ENCODE measurements at places on chromosomes 12 and 14.
A peak's percentile ranks its signal among the peaks of the same experiment; 100 is the strongest.

GRCh38 chr12:25556153-25556552, 3.1 kb upstream of the LMNTD1 start:
- no peak for DNase-seq

- no peak for DNase-seq
Observed at GRCh38 chr12:3061501-3062215, 15.5 kb upstream of the TSPAN9 start.

GRCh38 chr12:56020423-56021184, at the start of gene IKZF4:
TSS of gene IKZF4 (plus strand) at chr12:56021043. CDS start at chr12:56021494, 451 bp downstream.
- DNase-seq: no peak

DNA sequence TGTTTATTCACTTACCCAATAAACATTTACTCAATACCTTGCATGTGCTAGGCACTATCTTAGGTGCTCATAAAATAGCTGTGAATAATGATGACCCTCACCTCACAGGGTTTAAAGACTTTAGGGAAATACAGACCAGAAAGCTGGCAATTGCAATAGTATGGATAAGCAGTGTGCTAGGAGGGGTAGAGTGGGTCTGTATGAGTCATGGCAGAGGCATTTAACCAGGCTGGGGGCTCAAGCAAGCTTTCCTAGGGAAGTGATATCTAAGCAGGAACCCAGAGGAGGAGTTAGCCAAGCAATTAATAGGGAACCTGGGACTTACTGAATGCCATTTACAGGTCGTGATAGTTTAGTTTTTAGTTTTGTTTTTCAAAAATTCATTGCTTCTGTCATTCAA, 123.9 kb upstream of the CCDC198 start:
- DNase-seq: no peak

- no peak for DNase-seq
Observed at GRCh38 chr14:90087433-90087832, 25.6 kb downstream of the KCNK13 start.

DNA sequence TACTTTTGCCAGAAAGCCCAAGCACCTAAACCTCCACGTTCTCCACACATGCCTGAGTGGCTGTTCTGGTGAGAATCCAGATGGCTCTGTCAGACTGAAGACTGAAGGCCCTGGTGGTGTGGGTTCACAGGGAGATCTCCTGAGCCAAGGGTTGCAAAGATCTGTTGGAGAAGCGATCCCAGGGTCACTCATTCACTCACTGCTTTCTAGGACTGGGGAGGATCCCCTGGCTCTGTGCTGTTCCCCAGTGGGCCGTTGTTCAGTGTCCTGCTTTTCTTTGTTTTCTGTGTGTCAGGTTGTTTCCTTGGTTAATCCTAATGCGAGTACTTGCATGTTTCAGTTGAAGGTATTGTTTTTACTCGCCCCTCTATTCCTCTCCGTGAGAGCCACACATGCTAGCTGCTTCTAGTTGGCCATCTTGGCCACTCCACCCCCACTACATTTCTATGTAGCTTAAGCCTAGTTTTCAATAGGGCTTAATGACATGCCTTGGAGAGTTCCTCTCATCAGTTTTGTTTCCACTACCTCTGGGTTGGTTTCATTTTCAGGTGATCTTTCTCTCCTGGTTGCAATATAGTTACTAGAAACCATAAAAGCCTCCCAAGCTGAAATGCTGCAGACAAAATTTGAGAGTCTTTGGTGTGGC, 144.5 kb upstream of the SLC38A2 start:
- no peak for DNase-seq

GRCh38 chr12:87054226-87054625, 798.0 kb upstream of the MGAT4C start:
- no peak for DNase-seq

DNA sequence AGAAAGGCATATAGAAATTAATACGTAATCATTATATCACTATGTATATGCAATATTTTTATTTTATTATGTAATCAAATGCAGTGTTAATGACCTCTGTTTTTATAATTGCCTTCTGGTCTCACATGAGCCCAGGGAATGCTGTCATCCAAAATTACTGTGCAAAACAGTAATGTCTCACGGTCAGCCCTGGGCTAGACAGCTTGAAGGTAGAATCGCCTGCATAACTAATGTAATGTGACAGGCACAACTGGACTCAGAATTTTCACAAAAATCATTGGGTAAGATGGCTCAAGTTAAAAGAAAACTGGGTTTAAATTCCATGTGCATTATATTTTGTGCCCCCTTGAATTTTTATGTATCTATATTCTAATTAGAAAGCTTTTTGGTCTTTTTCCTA, 293.3 kb downstream of the PPFIA2 start:
- no peak for DNase-seq

GRCh38 chr12:9809866-9810265, 17.4 kb upstream of the KLRF1 start:
- no peak for DNase-seq

DNA sequence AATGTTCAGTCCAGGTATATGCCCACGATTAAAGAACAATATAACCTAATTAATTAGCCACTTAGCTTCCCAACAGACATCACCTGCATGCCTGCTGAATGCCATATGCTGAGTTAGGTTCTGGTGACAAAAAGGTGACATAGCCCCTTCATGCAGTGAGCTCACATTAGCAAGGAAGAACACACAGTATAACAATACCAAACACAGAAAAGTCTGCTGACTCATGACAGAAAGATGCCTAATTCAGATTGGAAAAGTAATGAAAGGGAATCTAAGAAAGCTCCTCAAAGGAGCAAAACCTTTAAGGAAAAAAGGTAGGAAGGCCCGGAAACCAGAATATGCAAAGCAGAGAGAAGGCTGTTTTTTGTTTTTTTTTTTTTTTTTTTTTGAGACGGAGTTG, 59.0 kb downstream of the FERMT2 start:
- DNase-seq: no peak

DNA sequence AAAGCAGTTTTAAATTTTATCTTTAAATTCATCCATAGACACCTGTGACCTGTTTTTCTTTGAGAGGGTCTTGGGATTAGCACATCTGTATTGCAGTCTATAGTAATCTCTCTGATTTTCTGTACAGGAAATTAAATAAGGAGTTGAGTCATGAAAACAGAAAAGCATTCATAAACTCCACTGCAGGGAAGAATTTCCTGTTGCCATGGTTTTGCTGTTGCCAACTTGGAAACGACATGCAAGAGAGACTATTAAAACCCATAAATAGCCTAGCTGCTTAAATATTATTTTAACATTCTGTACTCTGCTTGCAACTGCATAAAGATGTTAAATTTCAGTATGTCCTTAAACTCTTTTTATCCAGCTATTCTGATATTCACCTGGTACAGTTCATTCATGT, 281.0 kb upstream of the RGS6 start:
- no peak for DNase-seq

DNA sequence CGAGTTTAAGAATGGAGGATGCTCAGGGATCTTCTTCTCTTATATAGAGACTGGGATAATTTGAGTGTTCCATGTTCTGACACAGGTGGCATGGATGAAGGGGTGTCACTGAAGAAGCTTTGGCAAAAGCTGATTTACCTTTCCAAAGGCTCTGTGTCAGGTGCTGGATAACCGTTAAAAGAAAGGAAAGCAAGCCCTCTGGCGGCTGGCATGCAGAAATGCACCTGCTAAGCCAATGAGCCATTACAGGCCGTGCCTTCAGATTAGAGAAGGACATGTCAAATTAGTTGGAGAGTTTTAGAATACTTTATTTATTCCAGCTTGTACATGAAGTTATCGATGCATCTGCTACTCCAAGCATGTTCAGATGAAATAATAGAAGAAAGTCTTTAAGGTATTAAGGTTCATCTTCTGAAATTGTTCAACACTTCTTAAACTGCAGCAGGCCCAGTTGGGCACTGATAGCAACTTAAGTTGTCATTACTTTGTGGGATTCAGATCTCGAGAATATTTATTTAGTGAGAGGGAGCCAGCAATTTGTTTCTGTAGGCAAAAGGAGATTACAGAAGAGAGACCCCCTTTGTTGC, 678.2 kb downstream of the NRXN3 start:
- no peak for DNase-seq

- no peak for DNase-seq
Observed at GRCh38 chr14:99575043-99576023, 28.7 kb downstream of the CCDC85C start.

- DNase-seq: no peak
Observed at GRCh38 chr14:96180043-96180874, 24.4 kb upstream of the BDKRB2 start.

DNA sequence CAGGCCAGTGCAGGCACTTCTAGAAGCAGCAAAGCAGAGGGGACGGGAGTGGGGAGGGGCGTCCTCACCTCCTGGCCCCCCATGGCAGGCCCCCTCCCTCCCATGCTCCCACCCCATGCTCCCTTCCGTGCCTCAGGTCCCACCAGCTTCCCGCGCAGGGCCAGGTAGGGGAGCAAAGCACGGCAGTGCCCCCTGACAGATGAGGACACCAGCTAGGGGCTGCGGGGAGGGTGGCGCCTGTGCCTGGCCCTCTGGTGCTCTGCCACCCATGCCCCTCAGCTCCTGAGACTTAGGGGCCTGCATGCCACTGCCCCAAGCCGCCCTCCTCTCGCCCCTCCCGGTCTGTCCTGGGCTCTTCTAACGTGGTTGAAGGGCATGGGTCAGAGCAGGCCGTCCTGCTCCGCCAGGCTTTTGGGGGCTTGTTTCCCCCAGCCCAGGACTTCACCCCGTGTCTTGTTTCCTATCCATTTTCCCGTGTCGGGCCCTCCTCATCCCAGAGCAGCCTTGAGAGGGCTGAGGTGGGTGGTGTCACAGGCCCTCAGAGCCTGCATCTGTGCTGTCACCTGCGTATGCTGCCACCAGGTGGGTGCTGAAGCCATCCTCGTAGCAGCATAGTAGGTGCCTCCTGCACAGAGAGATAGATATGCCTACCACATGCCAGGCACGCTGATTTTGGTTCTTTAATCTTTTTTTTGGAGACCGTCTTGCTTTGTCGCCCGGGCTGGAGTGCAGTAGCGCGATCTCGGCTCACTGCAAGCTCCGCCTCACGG, 10.2 kb downstream of the TRMT61A start:
- DNase-seq: no peak

DNA sequence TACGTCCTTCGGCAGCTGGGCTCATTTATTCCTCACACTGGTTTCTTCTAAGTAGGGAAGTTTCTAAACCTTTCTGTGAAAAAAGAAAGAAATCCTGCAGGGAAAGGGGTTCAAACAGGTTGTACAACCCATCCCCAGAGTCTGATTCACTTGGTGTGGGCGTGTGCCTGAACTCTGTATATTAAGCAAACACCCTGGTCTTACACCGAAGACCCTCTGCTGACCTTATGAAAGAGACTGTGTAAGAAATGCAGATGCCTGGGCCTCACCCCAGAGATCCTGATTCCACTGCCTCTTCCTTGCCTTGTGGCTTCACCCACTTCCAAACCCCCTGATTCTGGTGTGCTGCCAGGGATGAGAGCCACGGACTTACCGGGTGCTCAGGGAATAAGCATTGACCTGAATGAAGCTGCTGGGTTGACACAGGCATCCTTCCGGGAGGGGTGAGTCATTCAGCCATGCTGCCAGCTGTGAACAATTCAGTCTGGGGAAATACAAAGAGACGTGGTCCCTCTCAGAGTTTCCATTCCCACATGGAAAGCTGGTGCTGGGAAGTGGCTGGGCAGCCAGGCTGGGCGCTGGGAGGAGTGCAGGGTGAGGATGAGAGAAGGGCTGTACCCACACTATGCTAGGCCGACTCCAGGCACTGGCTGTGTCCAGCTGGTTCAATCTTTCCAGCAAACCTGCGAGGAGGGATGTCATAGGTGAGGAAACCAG, 26.5 kb upstream of the ACTN1 start:
- DNase-seq: no peak

GRCh38 chr14:96711559-96712267, 85.5 kb upstream of the VRK1 start:
- no peak for DNase-seq

- DNase-seq: no peak
Observed at GRCh38 chr12:56129942-56130495, 2.0 kb downstream of the ESYT1 start.

DNA sequence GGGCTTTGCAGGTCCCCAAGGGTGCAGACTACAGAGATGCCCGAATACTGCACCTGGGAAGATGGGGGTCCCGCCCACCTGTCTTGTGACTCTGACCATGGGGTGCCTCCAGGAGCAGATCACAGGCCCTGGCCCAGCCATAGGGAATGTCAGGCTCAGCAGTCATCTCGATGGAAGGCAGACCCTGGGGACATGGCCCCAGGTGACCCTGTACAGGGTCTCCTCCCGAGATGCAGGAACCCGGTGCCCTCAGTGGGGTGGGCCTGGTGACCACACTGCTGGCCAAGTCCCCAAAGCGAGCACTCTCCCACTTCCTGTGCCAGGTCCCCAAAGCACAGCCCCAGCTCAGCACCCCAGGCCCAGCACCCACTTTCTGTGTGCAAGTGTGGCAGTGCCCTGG, 903.7 kb upstream of the USP15 start:
- no peak for DNase-seq

- peak; percentile 14 for DNase-seq
Observed at GRCh38 chr14:65824285-65824977, 411.9 kb downstream of the FUT8 start.

DNA sequence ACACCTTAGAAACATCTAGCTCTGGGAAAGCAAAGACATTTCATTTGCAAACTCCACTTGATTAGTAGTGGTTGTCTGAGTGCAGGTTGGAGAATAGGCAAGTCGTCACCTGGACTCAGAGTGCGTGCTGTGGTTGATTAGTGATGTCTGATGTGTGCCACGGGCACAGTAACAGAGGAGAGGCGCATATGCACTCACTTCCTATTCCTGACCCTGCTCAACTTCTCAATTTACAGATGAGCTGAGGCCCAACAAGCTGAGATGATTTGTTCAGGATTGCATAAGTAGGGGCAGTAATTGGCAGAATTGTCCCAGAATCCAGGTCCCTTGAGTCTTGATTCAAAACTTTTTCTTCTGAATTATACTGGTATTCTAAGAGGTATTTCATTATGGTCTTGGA, 44.9 kb downstream of the ADCK1 start:
- DNase-seq: no peak

- no peak for DNase-seq
Observed at GRCh38 chr12:132046561-132046960, 96.8 kb downstream of the EP400 start.

- peak; percentile 19 for DNase-seq
Observed at GRCh38 chr14:59359431-59360124, 105.6 kb downstream of the GPR135 start.

DNA sequence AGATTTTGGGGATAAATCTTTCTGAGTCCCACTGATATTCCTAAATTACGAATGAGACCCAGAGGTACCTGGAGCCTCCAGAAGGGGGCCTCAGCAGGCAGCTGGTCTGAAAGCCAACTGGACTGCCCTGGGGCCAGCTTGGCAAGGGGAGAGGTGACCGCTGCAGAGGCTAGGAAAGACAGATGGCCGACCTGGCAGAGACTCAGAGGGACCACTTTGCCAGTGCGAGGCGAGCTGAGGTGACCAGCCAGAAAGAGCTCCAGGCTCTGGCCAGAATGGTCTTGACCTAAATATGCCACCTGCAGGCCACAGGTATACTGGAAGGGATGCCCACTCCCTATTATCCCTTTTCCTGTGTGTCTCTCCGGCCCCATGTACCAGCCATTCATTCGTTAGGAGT, 256.8 kb upstream of the GARIN6 start:
- no peak for DNase-seq

DNA sequence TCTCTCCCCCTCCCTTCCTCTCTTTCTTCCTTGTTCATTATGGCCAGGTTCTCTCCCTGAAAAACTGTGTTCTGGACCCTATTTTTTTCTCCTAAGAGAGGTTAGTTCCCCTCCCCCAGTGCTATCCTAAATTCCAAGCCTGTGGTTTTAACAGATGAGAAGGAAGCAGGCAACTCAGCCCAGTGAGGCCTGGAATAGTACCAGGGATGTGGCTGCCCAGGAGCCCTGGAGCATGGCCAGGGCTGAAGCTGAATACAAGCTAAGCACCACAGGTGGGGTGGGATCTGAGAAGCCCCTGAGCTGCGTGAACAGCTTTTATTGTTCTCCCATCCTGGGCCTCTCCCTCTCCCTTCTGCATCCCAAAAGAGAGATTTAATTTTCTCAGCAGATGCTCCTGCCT, 1581.3 kb upstream of the TMEM132C start:
- DNase-seq: no peak
